ENCODE measurements at places on chromosomes 4 and X.

- no peak for DNase-seq
Measured at GRCh38 chr4:91758487-91758886, 545.3 kb upstream of the GRID2 start.

GRCh38 chr4:74933562-74934015, 673 bp downstream of the PARM1 start:
- DNase-seq = no peak

DNA sequence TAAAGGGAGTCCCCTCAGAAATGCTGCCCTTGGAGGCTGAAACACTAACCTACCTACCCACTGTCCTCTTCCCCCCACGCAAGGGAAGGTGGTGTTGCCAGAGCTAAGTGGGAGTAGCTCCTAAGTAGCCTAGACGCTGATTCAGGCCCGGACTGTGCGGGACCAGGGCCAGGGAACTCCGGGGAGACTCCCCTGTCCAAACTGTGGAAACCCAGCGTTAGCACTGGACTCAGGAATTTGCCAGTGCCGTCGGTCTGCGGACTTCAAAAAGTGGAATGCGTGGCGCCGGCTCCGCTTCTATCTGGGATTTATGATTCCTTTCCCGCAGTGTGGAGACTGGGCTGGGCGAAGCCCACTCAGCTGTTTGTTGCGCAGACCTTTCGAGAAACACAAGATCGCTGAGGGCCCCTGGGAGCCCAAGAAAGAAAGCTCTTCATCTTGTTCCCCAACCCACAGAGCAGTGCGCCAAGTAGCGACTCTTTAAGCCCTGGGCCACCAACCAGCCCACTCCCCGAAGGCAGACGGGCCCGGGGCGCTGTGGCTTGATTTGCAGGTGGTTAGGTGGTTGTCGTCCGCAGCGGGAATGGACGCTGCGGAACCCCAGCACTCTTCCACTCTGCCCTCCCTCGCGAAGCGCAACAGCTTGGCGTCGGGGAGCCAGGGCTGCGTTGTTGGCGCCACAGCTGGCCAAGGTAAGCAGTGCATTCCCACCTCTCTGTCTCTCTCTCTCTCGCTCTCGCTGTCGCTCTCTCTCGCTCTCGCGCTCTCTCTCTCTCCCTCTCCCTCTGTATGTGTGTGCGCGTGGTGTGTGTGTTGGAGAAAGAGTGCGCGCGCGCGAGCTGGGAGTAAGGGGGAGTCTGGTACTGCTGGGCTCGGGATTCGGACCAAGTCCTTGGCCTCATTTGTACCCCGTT, 2.0 kb downstream of the TMEM255A start:
- DNase-seq = peak; percentile 54

GRCh38 chr4:99724067-99724466, 66.4 kb upstream of the C4orf54 start:
- DNase-seq = no peak

DNA sequence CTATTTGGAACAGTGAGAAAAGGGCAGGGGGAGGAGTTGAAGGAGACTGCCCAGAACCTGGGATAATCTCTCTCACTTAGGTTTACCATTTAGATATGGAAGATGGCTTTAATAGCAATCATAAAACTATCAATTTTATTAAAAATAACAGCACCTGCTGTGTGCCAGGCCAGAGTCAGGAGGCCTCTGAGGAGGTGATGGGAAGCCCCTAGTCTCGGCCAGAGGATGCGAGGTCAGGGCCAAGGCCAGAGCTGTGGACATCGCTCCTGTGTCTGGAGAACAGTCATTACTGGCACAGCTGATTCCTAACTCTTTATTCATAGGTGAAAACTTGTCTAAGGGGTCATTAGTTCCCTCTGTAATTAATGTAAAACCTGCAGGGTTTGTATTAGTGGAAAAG, 4.2 kb upstream of the IQSEC2 start:
- DNase-seq = no peak

DNA sequence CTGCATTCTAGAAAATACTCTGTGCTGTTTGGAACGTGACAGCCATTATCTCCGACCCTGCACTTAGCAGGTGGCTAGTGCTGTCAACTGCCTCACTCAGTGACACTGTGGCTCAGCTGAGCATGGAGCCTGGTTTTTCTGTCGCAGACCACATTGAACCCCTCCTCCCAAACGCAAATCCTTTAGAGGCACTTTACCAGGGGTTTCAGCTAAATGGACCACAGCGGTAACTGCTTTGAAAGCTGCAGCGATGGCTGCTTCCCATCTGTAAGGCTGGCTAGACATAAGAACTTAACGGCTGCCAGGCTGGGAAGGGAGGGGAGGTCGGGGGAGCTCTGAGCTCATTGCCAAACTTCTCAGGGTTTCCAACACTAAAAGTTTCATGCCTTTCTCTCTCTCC, 8.1 kb downstream of the SLC34A2 start:
- DNase-seq = no peak

GRCh38 chr4:147360301-147360700, 120.6 kb upstream of the EDNRA start:
- no peak for DNase-seq

GRCh38 chrX:135522878-135523693, 2.6 kb downstream of the INTS6L start:
- no peak for DNase-seq

GRCh38 chr4:137370206-137370633, 162.1 kb downstream of the PCDH18 start:
- no peak for DNase-seq

DNA sequence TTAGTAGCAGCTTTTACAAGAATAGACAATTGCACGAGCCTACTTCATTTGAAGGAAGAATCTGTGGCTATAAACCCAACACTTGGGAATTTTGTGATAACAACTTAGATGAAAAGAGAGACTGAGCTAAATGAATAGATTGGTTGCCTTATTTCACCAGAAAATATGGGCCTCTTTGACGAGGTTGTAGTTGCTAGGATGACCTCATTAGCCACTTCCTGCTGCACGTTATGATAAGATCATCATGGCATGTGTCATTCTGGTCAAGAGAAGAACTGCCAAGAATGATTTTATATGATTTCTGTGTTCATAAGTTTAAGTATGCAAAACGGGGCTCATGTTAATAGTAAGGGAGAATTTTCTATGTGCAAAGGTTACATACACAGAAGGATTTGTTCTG, 321.9 kb upstream of the GIMD1 start:
- DNase-seq = no peak

DNA sequence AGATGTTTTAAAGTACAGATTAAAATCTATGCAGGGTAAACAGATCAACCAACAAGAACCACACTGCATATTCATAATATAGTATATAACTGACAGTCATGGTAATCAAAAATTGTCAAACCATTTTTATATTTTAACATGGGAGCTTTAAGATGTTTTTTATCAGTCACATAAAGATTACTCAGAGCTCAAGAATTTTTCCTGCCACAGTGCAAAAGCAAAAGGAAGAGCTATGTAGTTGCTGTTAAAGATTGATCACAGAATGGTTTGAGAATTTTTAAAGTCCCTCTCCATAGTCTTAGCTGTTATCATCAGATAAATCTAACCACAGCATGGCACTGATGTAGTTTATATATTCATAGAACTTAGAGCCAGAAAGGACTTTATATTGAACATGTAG, 8.5 kb downstream of the RAB9B start:
- DNase-seq = no peak

DNA sequence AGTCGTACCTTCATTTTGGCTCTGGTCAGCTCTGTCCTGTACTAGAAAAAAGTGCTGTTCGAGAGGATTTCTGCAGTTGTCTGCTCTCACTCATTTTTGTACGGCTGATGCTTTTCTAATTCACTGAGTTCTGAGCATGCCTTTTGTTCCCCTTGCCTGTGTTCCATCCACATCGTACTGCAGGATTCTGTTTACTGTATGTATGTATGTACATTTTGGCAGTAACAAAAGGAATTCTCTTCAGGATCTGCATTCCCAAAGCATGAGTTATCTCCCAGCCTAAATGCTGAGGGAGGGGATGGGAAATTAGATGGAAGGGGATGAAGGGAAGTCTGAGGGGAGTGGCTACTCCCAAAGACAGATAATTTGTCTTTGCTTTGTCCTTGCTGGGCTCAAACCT, 87.6 kb downstream of the GBA3 start:
- DNase-seq = no peak
